ENCODE measurements at places on chromosomes 5 and 9.

GRCh38 chr5:2286250-2286649 lies 403.5 kb upstream of the IRX4 start:
- DNase-seq: no peak

- DNase-seq: no peak
Observed at GRCh38 chr5:126808521-126808988, 31.6 kb downstream of the LMNB1 start.

DNA sequence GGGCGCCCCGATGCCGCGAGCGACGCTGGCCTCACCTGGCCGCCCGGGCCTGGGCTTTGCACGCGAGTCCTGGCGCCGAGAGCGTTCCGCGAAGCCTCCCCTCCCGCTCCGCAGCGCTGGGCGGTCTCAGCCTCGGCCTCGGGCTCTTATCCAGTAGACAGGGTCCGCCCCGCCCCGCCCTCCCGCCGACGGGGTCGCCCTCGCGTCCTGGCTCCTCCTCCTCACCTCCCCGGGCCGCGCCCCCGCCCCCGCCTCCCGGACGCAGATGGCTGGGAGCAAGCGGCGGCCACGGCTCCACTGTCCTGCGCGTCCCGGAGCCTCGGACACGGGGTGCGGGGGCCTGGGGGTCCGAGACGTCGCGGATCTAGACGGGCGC lies at the start of gene SLC6A3:
SLC6A3 (minus strand) TSS at position 128 of the 376 bp plus-strand sequence. CDS start 2,243 bp downstream, outside the sequence.
- peak; percentile 35 for DNase-seq

- DNase-seq: no peak
Observed at GRCh38 chr9:74772121-74772520, 115.6 kb downstream of the TRPM6 start.

DNA sequence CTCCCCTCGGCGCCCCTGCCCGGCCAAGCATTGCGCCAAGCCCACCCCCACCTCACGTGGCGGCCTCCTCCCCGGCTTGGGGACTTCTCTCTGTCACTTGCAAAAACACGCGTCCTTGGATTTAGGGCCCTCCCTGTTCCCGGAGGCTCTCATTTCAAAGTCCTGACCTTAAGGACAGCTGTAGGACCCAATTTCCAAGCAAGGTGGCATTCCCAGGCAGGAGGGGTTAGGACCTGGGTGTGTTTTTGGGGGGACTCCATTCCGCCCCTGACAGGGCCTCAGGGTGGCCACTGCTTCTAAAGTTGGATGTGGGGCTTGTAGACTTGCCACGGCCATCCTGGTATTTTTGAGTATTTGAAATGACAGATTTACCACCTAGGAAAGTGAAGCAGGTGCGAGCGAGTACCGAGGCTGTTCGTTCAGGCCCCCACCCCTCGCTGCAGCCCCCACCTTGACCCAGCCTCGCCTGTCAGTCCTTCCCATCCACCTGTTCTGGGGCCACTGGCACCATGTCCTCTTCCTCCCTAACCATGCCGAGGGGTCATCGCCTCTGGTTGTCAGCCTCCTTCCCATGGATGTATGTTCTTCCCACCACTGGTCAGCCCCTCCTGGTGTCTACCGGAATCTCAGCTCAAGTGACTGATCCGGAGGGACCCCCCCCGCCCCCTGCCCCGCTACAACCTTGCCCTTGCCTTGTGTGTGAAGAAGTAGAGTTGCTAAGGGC lies 52.4 kb downstream of the MRPL36 start:
- DNase-seq: no peak

DNA sequence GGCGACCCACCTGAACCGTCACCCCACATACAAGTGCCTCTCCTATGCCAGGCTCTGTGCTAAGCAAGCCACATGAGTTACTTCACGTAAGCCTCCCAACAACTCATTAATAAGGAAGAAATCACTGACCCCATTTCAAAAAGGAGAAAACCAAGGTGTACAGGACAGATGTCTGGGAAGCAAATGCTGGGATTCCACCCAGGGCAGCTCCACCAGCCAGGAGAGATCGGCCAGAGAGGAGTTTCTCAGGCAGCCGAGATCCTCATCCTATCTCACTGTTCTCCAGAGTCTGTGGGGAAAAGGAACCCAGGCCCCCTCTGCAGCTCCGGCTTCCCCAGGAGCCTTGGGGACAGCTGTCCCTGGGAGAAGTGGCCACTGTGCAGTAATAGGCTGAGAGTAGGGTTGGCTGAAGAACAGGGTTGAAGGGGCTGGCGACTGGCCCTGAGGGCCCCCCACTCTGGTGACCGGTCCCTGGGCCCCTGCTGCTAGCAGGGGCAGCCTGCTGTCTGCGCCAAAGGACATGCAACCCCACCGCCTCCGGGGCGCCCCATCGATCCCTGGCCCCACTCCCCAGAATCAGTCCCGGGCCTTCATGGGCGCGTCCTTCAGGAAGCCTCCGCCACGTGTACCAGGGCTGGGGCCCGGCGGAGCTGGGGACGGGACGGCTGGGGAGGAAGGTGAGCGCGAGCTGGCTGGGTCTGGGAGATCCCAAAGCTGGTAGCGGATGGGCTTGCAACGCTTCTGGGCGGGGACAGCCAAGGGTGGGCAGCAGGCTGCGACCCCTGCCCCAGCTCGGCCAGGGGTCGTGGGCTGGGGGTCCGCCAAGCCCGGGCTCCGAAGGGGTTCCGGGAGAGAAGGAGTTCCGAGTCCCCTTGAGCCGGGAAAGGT lies 44.1 kb upstream of the STXBP1 start:
- DNase-seq: no peak

GRCh38 chr5:74464512-74465209 lies 175.9 kb downstream of the ENC1 start:
- DNase-seq: no peak

GRCh38 chr9:122605691-122606090 lies 8.8 kb upstream of the OR1Q1 start:
- no peak for DNase-seq

DNA sequence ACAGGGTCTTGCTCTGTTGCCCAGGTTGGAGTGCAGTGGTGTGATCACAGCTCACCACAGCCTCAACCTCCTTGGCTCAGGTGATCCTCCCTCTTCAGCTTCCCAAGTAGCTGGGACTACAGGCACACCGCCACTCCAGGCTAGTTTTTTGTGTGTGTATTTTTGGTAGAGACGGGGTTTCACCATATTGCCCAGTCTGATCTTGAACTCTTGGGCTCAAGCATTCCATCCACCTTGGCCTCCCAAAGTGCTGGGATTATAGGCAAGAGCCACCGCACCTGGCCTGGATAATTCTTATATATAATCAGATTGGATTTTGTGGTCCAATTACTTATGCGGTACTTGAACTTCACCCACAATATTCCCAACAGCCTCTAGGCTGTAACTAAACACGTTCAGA lies 19.8 kb downstream of the CCDC69 start:
- DNase-seq: no peak

- no peak for DNase-seq
Observed at GRCh38 chr5:43780586-43780985, 177.6 kb downstream of the NNT start.

DNA sequence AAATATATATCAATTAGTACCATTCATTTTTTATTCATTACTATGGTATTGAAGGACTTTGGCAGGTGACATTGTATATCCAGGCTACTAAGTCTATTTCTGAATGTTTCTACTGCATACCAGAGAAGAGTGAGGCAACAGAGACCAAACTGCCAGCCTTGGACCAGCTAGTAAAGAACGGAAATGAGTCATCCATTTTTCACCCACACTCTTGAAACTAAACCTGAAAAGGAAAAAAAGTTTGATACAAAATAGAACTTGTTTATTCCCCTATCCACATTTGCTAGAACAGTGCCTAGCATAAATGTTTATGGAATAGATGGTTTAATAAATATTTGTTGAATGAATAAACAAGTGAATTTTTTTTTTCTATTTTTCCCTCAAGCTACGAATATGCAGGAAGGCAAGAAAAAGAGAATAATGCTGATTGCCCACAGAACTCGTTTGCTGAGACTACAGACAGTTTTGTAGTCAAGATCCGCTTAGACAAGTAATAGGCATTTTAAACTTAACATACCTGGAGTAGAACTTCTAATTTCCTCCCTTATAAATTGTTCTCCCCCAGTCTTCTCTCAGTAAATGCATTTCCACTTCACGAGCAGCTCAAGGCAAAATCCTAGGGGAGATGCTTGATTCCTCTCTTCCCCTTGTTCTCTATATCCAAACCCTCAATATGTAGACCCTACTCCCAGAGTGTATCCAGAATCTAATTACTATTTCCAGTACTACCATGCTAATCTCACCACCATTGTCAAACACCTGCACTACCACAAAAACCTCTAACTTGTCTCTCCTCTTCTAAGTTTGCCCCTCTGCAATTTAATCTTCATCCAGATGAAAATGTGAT lies 146.2 kb upstream of the RASA1 start:
- DNase-seq: peak; percentile 10

DNA sequence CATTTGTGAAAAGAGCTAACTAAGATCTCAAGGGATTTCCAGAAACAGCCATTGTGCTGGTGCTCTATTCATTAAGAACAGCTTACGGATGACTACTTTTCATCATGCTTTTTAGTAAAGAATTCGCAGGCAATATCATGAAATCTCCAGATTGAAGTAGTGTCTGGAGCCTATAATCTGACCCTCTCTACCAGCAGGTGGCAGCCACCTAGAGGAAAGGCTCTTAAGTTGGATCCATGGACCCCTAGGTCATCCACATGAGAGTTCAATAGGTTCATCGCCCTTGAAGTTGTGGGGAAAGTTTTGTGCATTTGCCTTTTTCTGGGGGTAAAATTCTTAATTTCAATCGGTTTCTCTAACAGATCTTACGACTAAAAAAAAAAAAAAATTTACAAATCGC lies 82.3 kb downstream of the SLC1A3 start:
- DNase-seq: no peak

DNA sequence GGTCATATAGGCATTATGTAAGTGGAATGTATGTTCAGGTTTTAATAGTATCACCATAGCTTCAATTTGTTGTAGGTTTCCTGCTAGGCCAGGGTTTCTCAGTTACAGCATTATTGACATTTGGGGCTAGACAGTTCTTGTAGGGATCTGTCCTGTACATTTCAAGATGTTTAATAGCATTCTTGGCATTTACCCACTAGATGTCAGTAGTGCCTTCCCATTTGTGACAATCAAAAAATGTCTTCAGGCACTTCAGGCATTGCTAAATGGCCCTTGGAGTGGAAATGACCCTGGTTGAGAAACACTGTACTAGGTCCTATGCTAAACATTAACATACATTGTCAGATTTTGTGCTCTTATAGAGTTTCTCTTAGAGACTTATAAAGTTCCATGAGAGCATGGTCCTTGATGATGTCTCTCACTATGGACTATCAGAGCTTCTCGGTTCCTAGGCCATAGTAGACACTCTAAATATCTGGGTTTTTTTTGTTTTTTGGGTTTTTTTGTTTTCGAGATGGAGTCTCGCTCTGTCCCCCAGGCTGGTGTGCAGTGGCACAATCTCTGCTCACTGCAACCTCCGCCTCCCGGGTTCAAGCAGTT lies 1.4 kb downstream of the KIF20A start:
- DNase-seq: no peak

- no peak for DNase-seq
Observed at GRCh38 chr5:24783596-24783995, 138.8 kb upstream of the CDH10 start.

GRCh38 chr5:139974661-139975060 lies 68.4 kb downstream of the NRG2 start:
- no peak for DNase-seq

DNA sequence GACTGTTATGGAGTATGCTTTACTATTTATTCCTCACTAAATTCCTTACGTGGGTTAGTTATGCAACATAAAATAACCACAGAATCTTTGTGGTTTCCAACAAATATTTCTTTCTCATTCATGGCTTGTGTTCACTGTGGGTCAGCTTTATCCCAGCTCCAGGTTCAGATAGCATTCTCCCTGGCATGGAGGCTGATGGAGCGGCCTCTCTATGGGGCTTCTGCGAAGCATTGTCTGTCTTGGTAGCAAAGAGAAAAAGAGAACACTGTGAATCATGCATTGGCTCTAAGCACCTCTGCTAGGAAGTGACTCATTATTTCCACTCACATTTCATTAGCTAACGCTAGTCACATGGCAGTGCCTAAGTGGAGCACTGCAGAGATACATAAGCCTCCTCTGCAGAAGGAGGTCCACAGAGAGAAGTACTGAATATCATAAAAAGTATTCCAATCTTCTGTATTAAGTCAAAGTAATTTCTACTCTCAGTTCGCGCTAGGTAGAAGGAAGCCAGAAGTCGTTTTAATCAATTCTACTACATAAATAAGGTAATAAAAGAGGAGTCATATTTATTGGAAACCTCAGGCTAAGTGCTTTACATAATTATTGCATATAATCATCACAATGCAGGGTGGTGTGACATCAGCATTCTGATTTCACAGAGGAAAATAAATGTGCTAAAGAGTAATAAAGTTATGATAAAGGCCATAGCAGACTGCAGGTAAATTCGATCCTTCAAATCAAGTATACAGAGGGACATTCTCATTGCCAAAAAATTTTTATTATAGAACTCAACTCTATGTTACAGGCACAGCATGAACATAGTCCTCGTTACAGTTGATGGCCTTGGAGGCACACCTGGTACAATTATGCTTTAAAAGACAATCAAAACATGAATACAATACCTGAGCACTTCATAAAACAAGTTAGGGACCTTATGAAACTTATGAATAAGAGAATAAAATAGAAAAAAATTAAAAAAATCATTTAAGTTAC lies 531.1 kb downstream of the CETN3 start:
- no peak for DNase-seq

- no peak for DNase-seq
Observed at GRCh38 chr9:122579874-122580273, 3.3 kb downstream of the OR1L8 start.

DNA sequence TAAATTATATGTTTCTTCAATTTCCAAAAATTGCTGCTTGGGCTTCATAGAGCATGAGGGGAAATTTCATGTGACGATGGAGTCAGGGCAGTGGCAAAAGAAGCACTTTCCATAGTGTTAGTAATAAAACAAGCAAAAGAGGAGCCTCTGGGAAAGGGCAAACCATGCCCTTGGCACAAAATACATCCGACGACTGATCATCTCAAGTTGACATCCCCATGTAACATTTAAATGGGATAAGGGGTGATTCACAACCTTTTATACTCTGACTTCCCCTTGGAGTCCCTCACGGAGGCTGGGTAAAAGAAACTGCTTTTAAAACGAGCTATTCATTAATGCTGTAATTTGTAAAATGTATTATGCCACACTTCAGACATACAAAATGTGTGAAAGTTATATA lies 161.4 kb upstream of the DMRT1 start:
- DNase-seq: no peak

- DNase-seq: no peak
Observed at GRCh38 chr5:10682801-10683525, 78.1 kb downstream of the DAP start.

GRCh38 chr5:90399251-90399650 lies 10.3 kb downstream of the CETN3 start:
- no peak for DNase-seq

DNA sequence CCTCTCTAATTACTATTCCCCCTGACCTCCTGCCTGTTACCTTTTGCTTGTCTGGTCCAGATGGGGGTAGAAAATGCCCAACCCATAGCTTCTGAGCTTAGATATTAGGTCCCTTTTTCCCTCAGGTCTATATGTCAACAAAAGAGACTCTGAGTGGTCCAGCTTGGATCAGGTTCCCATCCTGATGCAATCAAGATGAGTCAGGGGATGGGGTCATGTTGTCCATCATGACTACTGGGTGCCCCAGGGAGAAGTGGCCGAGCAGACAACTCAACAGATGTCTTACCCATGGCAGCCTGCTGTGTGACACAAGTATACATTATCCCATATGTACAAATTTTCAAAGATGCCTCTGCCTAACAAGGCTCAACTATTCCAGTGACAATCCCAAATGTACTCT lies 9.1 kb upstream of the ANKH start:
- DNase-seq: no peak

- DNase-seq: no peak
Observed at GRCh38 chr9:78676623-78677022, 379.7 kb downstream of the PSAT1 start.
